Activated CD8-positive, alpha-beta T cell treated with anti-CD3 and anti-CD28 coated beads, Interleukin-2, amount 10 ng/mL, durations not matched to agents 7 days and 5 days (primary cell): ENCODE measurements at places on chromosomes 7 and 10. TPM values are rescaled to one million over a fixed set of nuclear protein-coding genes. Genes with fewer than 3 reads are reported as not detected.

DNA sequence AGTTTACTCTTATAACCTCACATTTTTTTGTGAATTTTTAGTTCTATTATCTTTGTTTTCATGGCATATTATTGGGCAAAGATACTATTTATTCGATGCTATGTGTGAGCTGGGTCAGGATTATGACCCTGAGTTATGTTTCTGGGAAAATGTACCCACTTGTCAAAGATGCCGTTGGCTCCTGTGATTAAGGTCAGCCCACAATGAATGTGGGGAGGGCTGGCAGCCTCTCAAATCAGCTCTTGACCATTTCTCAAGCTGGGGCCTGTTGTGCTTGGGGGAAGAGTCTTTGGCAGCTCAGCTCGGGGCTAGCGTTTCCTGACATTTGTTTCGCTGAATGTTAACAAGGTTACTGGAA, 97.5 kb downstream of the TCF7L2 start:
- peaks cover 13% of the 10 kb centered on the region for H3K27me3 ChIP-seq
- no peaks in the 10 kb centered on the region for H3K36me3 ChIP-seq
- no peak overlapping the region for H3K27ac ChIP-seq
- DNase-seq: no peak
- H3K4me1 ChIP-seq: peaks cover 10% of the 10 kb centered on the region

- H3K27me3 ChIP-seq: peaks cover 38% of the 10 kb centered on the region
- peaks cover 10% of the 10 kb centered on the region for H3K4me1 ChIP-seq
- DNase-seq: no peak
- no peak overlapping the region for H3K27ac ChIP-seq
Measured at GRCh38 chr10:81873932-81874816, 820 bp upstream of the NRG3 start.

DNA sequence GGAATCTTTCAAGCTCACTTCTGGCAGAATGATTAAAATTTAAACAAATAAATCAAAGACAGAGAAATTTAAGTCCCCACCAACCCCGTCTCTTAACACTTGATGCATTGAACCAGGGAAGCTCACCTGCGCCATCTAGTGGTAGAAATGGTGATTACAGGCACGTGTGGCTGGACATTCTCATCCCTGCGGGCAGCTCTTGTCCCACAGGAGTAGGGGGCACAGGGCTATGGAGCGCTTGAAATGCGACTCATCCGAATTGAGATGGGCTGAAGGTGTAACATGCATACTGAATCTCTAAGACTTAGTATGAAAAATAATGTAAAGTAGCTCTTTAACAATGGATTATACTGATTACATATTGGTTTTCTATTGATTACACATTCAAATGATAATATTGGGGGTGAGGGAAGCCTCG, 24.8 kb upstream of the SLIT1 start:
- no peaks in the 10 kb centered on the region for H3K36me3 ChIP-seq
- no peaks in the 10 kb centered on the region for H3K27me3 ChIP-seq
- H3K4me1 ChIP-seq: no peaks in the 10 kb centered on the region
- no peak overlapping the region for H3K4me3 ChIP-seq

DNA sequence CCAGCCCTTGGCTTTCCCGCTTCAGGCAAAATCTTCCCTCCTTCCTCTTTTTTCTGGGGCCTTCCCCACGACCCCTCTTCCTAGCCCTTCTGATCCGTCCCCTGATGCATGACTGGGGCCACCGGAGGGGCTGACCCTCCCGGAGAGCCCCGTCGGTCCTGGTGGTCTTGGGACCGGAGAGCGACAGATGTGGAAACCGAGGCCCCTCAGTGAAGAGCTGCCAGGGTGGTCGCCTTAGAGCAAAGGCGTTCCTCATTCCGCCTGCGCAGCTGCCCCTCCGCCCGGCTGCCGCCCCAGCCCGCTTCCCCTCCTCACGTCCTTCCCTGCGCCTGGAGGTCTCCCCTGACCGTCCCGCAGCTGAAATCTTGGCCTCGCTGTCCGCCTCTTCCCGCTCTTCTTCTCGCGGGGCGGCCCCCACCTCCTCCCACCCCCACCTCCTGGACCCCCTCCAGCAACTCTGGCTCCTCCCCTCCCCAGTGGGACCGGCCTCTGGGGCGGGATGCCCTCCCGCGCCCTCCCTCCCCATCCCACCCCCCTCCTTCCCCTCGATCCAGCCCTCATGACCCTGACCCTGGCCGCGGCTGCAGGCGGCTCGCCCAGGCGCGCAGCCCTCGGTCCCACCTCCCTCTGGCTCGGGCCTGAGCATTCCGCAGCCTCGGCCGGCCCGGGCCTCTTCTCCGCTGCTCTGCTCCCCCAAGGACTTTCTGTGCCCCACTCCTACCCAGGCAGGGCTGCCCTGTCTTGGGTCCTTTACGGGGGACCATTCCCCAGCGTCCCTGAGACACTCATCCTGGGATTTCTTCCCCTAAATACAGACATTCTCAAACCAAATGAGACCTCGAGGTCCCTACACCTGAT, at the start of gene RARRES2:
TSS of gene RARRES2 (minus strand) at position 367 of the 858 bp plus-strand sequence. CDS start 1,020 bp downstream, outside the sequence.
- no peak for DNase-seq
- no peak within 1 kb of the TSS for H3K27ac ChIP-seq
- H3K27me3 ChIP-seq: peaks cover 29% of the 10 kb centered on the region
- H3K4me3 ChIP-seq: no peak within 1 kb of the TSS

DNA sequence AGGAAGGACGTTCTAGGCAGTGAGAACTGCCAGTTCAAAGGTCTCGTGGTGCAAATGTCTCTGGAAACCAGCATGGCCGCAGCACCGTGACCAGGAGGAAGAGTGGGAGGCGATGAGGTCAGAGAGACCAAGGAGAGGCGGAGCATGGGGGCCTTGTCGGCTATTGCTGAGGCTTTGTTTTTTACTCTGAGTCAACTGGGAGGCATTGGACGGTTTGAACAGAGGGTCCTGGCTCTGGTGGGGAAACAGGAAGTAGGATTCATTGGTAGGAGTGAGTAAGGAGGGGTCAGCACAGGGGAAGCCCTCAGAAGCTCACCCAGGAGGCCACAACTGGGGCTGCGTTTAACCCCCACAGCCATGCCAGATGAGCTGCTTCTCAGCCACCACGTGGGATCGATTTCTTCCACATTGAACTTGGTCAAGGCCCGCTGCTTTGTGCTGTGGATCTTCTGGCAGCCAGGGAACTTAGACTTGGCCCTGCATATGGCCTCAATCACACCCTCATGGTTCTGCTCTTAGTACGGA, 22.2 kb upstream of the SH2B2 start:
- no peak overlapping the region for H3K4me3 ChIP-seq
- no peak for DNase-seq
- H3K4me1 ChIP-seq: no peaks in the 10 kb centered on the region
- H3K27me3 ChIP-seq: no peaks in the 10 kb centered on the region
- H3K27ac ChIP-seq: no peak overlapping the region
- no peaks in the 10 kb centered on the region for H3K36me3 ChIP-seq

DNA sequence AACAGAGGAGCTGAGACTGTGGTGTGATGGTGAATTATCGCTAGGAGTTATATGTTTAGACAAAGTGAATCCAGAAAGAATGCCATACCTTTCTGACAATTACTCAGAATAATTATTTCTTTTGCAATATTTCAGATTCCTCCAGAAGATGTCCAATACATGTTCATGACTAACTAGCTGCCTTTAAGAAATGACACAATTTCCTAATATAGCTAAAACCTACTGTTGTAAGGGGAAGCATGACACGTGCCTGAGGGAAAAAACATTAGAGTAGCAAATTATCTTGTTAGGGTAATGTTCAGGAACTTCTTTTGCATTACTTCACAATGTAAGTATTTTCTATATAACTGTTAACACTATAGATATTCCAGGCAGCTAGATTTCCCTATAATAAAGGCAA, 150.3 kb downstream of the COL28A1 start:
- no peak overlapping the region for H3K27ac ChIP-seq
- H3K4me3 ChIP-seq: no peak overlapping the region
- no peaks in the 10 kb centered on the region for H3K4me1 ChIP-seq
- DNase-seq: no peak

DNA sequence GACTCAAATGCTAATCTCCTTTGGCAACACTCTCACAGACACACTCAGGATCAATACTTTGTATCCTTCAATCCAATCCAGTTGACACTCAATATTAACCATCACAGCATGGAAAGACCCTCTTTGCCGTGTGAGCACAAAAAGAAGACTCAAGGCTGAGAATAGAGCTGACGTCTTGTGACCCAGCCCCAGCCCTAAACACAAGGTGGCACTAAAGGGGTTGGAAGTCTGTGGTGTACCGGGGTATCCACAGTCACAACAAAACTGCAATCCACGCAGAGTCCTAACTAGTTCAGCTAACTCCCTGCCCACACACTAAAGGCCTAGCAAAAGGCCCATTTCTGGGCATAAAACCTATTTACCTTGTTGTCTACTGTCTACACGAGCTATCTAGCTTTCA, 200.1 kb downstream of the ACTR3B start:
- H3K4me1 ChIP-seq: no peaks in the 10 kb centered on the region
- H3K27ac ChIP-seq: no peak overlapping the region
- H3K27me3 ChIP-seq: no peaks in the 10 kb centered on the region
- H3K4me3 ChIP-seq: no peak overlapping the region
- no peaks in the 10 kb centered on the region for H3K36me3 ChIP-seq

SPDYE9 gene
- total RNA-seq: not detected

NUTM2D gene
- total RNA-seq: 1.6 TPM

GIMAP6 gene
- 88.9 TPM for total RNA-seq

GIMAP4 gene
- total RNA-seq: 186 TPM

GPR141 gene
- not detected for total RNA-seq
